ENCODE measurements at places on chromosomes 4 and X.

- no peak for DNase-seq
These were observed 559.7 kb upstream of the FAT1 start for GRCh38 chr4:187283201-187283955.

DNA sequence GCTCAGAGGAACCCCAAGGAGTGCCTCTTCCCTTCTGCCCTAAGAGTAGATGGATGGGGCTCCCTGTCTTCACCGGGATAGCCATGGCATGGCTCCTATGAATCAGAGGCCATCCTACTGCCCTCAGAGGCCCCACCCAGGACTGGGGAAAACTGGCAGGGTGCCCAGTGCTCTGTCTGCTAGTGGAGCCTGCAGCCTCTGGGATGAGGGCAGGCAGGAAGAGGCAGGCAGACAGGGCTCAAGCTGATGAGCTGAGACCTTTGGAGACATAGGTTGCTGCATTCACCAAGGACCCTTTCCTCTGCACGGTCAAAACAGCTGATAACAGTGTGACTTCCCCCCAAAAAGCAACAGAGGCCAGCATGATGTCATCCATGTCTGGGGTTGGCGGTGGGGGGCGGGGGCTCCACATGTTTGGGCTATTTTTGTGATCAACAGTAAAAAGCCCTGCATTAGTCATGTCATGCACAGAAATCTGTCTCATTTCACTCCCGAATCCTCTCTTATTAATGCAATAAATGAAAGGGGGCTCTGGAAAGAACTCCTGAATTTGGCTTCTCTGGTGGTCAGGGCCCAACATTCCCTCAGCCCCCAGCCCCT is 207.6 kb upstream of the MAMLD1 start:
- DNase-seq, result no peak

DNA sequence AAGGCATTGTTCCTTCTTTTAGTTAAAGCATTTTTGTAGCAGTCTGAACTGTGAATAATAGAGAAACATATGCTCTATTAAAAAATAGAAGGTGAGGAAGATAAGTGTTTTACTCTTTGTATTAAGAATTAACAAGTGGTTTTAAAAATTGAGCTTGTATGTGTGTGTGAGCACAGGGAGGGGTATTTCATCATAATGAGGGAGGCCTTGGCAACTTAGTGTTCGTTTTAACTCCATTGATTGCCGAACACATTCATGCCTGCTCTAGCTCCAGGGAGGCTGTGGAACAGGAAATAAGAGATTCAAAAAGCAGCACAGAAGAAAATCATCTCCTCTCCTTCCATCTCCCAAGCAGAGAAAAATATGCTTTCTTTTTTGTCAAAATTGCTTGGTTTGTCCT is 14.8 kb downstream of the SHROOM3 start:
- no peak for DNase-seq

GRCh38 chrX:65697915-65698796 is 30.7 kb downstream of the MSN start:
- peak; percentile 65 for DNase-seq

GRCh38 chr4:172245516-172245915 is 432.3 kb downstream of the GALNTL6 start:
- no peak for DNase-seq
